ENCODE measurements at places on chromosomes 2 and 18.

- DNase-seq = no peak
These were observed 13.3 kb downstream of the TM4SF20 start for GRCh38 chr2:227365833-227366232.

- DNase-seq = no peak
These were observed 1809.0 kb downstream of the SUCLG1 start for GRCh38 chr2:82650038-82650437.

GRCh38 chr2:203951366-203951902 lies 14.9 kb downstream of the ICOS start:
- DNase-seq = no peak

DNA sequence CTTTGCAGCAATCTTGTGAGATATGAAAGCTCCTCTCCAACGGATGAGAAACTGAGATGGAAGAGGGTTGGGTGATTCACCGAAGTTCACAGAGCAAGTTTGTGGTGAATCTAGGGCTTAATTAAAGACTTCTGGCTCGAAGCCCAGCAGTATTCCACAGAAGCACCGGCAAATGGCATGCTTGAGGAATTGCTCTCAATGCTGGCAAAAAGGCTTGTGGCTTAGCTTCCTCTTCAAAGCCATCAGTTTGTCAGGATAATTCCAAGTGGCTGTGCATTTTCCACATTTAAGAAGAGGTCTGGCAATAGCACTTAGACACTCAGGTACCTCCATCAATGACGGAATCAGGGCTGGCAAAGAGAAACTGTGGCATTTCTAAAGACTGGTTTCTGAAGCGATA lies 98.7 kb upstream of the SLC66A3 start:
- DNase-seq = no peak
